Kidney glomerular epithelial cell (primary cell): ENCODE measurements at places on chromosomes 16 and 17.
A peak's percentile ranks its signal among the peaks of the same experiment; 100 is the strongest.

DNA sequence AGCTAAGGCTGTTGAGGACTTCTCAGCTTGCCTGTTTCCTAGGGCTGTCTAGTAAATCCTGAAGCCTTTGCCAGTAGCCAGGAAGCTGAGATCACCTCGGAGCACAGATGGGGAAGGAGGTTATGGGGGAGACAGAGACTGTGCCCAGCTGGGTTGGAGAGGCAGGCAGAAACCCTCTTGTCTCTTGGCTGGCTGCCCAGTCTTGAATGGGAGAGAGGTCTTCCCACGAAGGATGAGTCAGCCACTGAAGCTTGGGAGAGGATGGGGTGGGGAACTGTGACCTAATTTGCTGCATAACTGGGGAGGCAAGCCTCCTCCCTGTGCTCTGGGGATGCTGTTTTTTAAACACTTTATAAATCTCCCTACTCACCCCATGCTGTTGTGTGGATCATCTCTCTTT lies 69.8 kb downstream of the SHISA9 start:
- peak; percentile 87 for DNase-seq

GRCh38 chr17:70028397-70028796 lies 46.6 kb upstream of the KCNJ16 start:
- DNase-seq: no peak

DNA sequence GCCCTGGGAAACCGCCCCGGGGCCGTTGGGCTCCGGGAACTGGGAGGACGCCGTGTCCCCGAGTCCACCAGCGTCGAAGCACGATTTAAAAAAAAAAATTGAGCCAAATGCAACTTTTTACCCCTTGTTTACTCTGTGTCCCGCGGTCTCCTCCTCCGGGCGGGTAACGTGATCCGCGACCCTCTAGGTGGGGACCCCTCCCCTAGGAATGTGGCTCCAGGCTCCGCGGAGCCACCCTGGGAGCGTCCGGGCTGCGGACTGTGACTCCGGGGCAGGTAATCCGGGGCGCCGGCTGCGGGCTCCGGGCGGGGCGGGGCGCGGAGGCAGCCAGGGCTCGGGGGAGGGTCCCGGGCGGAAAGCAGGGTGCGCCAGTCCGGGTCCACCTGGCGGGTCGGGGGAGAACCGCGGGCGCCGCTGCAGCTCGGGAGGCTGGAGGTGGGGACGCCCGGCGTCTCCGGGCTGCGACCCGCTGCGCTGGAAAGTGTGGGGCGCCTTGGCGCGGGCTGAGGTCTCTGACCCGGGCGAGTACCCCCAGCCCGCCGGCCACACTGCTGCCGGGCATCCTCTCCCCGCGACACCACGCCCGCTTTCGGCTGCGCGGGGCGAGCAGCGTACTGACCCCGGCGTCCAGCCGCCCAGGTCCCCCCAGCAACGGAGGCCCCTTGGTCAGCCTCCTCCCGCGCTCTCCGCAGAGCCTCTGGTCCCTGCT lies 852 bp upstream of the HELZ start:
- peak; percentile 21 for DNase-seq

DNA sequence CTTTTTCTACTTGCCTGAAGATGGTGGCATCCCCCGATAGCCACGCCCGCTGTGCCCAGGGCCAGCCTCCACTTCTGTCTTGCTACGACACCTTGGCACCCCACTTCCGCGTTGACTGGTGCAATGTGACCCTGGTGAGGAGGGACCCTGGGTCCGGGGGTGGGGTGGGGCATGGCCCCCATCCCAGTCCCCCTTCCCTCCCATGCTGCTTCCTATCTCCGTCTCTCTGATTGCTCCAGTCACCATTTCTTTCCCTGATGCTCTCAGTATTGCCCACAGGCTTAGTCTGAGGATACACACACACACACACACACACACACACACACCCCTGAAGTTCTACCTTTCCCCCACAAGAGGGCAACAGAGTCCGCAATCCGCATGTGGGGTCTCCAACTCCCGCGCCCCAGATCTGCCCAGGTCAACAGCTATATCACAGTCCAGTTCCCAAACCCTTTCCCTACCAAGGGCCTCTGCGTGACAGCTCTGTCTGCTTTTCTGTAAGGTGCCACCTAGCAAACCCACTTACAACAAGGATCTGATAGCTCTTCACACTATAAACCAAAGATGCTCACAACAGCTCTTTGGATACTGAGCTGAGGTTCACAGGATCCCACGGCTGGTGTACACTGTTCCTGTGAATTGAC lies 3.4 kb downstream of the SGCA start:
- peak; percentile 55 for DNase-seq

DNA sequence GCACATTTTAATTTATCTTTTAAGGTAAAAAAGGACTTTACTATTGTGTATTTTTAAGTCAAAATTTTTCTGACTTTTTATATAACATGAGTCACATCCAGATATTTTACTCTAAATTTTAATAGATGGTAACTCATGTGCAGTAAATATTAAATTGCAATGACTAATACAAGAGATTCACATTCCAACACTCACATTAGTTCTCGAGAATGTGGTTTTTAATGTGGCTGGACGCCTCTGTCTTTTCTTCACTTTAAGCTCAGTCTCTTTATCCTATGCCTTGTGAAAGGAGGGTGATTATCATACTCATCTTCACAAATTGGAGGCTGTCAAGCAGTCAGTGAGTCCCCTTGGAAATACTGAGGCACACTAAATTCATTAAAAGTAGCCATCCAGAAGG lies 315.6 kb downstream of the HS3ST3B1 start:
- no peak for DNase-seq

GRCh38 chr17:83053739-83054451 lies 25.5 kb upstream of the METRNL start:
- DNase-seq: no peak

DNA sequence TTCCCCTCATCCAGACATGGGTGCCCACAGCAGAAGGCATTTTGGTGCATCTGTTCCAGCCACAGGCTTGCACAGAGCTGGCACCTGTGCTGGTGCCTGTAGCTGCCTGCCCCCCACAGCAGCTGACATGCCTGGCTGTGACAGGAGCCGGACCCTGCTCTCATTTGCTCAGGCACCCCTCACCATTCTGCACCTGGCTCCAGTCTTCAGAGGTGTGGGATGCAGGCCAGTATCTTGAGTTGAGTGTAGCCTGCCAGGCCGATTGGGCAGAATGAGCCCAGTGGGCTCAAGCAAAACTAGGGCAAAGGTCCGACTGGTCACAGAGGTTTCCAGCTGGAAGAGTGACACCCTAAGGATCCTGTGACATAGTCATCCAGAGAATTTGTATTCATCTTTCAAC lies 887.7 kb downstream of the CDH11 start:
- no peak for DNase-seq

- no peak for DNase-seq
Observed at GRCh38 chr16:72645538-72645937, 402.4 kb downstream of the ZFHX3 start.

DNA sequence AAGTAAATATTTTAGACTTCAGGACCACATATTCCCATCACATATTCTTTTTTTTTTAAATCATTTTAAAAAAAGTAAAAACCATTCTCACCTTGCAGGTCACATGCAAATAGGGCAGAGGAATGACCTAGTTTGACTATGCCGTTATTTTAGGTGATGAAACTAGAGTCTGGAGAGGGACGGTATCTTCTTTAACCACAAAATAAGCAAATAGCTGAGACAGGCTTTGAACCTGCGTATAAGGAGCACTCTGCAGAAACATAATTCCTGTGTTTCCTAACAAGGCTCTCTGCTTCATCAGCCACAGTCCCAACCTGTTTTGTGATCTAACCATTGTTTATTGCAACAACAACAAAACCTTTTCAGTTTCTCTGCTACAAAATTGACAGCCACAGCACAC lies 121.5 kb downstream of the PCTP start:
- DNase-seq: no peak

- DNase-seq: no peak
Observed at GRCh38 chr16:75288596-75289120, 37.2 kb upstream of the BCAR1 start.

DNA sequence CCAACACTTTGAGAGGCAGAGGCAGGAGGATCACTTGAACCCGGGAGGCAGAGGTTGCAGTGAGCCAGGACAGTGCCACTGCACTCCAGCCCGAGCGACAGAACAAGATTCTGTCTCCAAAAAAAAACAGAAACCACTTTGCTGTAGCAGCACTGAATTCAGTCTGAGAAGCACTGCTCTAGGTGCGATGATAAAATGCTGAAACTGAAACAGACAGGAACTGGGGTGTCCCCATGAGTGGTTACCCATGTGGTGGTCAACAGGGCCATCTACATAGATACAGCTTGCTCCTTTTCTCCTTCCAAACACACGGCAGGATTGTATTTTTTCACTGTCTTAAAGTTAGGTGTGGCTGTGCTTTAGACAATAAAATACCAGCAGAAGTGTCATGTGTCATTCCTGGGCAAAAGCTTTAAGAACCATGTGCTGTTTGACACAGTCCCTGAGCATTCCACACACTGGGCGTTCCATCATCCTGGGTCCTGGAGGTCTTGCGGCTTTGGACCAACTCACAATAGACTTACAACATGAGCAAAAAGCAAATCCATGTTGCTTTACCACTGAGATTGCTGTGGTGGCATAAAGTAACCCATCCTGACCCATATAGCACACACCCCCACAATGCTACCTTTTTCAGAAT lies 11.5 kb downstream of the GAS7 start:
- no peak for DNase-seq

DNA sequence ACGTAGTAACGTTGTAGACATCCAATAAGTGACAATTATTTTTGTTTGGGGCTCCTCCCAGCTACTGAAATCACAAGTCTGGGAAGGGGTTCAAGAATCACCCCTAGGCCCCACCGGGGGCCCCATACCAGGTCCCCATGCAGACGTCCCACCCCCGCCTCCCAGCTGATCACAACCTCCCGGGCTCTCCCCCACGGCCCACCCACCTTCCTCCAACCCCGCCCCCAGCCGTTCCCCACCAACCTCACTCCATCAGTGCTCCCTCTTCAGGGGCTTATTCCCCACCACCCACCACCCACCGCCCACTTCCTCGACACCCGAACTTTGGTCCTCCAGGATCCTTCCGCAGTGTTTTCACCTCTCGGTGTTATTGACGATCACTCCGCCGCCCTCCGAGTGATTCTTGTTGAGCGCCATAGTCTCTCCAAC lies 240 bp downstream of the WBP2 start:
- DNase-seq: no peak

DNA sequence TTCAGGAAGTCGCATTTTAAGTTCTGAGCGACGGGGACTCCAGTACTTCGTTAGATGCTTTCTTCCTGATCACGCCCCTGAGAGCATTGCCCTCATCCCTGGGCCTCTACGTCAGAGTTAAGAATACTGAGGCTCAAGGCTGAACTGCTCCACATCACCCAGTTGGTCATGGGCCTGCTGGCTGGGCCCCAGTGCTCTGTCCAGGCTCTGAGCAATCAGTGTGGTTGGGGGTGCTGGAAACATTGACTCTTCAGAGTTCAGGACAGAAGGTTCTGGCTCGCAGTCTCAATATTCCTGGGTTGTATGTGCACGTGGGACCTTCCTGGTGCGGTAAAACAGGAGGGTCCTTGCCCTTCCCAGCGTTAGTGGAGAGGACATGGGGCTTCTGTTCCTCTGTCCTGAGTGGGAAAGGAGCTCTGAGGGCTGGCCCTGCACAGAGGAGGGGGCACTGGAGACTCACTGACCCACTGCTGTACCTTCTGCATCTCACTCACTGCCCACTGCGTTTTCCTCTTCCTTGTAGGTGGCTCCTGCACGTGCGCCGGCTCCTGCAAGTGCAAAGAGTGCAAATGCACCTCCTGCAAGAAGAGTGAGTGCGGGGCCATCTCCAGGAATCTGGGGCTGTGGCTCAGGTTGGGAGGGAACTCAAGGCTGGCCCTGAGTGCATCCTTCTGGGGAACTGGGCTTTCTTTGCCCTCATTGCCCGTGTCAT lies 518 bp downstream of the MT1E start:
- no peak for DNase-seq

DNA sequence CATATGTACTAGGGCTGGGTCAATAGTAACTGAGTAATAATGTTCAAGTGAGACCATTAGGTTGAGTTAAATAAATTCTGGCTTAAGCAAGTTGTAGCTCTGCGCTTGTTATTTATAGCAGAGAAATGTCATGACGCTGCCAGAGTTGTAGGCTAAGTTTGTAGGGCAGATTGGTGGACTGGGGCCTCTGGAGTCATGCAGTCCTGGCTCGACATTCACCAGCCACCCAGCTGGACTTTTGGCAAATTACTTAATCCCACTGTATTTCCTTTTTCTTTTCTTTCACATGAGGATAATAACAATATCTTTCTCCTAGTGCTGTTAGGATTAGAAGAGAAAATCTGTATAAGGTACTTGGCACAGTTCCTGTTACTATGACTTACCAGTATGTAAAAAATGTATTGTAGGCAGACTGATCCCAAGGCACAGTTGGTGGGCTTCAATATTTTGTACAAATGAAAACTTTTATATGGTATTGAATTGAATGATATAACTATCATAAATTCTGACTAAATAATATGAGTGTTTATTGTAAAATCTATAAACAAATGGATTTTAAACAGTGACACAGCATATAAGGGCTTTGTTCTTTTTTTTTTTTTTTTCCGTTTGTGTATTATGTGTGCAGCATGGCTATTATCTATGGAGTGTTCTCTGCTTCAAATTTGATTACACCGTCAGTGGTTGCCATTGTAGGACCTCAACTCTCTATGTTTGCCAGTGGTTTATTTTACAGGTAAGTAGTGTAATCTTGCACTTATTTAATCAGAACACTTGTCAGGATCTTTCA lies 2.6 kb downstream of the MFSD11 start:
- no peak for DNase-seq

DNA sequence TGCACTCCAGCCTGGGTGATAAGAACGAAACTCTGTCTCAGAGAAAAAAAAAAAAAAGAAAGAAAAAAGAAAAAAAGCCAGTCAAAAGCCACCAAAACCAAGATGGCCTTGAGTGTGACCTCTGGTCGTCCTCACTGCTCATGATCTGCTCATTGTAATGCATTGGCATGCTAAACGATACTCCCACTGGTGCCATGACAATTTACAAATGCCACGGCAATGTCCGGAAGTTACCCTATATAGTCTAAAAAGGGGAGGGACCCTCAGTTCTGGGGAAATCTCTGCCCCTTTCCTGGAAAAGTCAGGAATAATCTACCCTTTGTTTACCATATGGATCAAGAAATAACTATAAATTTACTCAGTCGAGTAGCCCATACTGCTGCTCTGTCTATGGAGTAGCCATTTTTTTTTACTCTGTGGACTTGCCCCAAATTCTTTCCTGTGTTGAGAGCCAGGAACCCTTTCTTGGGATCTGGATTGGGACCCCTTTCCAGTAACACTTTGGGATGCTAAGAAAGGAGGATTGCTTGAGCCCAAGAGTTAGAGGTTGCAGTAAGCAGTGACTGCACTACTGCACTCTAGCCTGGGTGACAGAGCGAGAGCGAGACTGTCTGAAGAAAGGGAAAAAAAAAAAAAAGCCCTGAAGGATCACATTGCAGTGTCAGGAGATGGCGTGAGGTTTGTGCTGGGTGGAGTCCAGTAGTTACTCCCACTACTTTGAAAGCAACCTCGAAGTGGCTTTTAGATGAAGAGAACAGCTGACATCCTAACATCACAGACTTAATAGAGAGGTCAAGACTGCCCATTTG lies 3.7 kb upstream of the TMEM231 start:
- peak; percentile 17 for DNase-seq
